ENCODE measurements at places on chromosomes 4 and X. TPM values are rescaled to one million over a fixed set of nuclear protein-coding genes. Genes with fewer than 3 reads are reported as not detected.

CXCL3 gene
- not detected for total RNA-seq

SLC4A4 gene
- not detected for total RNA-seq

CYP4V2 gene
- total RNA-seq = 4.5 TPM

RTL5 gene
- total RNA-seq = 0.33 TPM

TCP11X2 gene
- not detected for total RNA-seq

DGKK gene
- not detected for total RNA-seq

FMR1NB gene
- not detected for total RNA-seq

MAGEA8 gene
- total RNA-seq = not detected

ABLIM2 gene
- total RNA-seq = 0.64 TPM

DCAF8L2 gene
- not detected for total RNA-seq

STPG2 gene
- 0.14 TPM for total RNA-seq

ZNF157 gene
- 0.75 TPM for total RNA-seq

VSIG4 gene
- total RNA-seq = 0.09 TPM

ARMCX4 gene
- total RNA-seq = 5.6 TPM

GAGE12F gene
- not detected for total RNA-seq

IGFBP7 gene
- total RNA-seq = not detected

GYG2 gene
- total RNA-seq = not detected

SLC25A31 gene
- total RNA-seq = not detected

SPANXA1 gene
- total RNA-seq = not detected

FGFR3 gene
- total RNA-seq = 0.11 TPM

TMEM31 gene
- 0.25 TPM for total RNA-seq

IRAK1 gene
- total RNA-seq = 93.6 TPM

FGF16 gene
- not detected for total RNA-seq

HNRNPDL gene
- total RNA-seq = 345 TPM

MAPK10 gene
- total RNA-seq = not detected

TCEAL7 gene
- not detected for total RNA-seq

ATP2B3 gene
- total RNA-seq = not detected

DCLK2 gene
- total RNA-seq = not detected

ZAR1 gene
- total RNA-seq = not detected

MAOA gene
- 2.2 TPM for total RNA-seq

FRAS1 gene
- not detected for total RNA-seq

MXRA5 gene
- not detected for total RNA-seq
